ENCODE measurements at places on chromosomes 16 and 17.

DNA sequence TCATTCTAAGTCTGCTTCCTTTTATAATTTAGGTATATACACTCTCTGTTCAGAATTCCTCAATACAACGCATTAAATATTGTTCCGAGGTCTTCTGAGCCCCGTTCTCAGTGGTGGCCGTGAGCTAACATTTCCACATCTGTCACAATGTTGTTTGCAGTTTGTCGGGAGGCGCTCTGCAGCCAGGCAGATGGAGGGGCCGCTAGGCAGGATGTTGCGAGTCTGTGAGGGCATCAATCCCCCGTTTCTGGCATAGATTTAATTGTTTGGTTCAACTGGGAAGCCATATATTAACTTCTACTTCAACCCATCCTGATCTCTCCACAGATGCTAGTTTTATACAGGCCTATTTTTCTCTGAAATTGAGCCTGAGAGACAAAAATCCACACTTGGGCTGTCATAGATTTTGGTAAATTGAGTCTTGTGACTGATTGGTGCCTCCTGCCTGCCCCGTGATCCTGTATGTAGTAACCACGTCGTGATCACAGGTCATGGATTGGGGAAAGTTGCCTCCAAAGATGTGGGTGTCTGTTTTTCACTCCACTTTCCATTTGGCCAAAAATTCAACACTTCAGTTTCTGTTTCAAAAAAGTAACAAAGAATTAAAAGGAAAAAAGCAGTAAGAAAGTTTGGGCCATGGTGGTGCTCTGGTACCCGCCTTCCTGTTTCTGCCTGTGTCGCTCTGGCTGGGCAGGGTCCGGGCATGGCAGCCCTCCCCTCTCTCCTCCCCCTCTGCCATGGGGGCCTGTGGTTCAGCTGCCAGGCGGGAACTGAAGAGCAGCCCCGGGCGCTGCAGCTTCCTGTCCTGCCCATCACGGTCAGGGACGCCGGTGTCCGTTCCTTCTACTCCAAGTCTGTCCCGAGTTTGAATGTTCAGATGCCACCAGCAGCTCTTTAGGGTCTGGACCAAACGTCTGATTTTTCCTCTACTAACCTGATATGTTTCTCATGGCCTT is 41.5 kb downstream of the RPTOR start:
- no peak for DNase-seq

DNA sequence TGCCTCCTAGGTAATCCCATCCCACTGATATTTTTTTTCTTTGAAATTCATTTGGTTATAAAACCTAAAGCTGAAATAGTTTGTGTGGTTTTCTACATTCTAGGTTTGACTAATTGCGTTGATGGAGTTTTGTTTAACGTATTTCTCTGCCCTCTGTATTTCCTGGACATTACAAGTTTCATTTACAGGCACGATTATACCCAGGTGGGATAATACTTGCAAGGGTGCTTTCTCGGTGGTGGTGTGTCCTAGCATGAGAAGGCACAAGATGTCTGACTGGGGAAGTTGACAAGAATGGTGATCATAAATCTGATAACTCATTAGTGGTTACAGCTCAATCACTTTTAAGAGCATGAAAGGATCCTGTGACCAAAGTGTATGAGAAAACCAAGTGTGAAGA is 45.0 kb downstream of the DYNLRB2 start:
- no peak for DNase-seq

DNA sequence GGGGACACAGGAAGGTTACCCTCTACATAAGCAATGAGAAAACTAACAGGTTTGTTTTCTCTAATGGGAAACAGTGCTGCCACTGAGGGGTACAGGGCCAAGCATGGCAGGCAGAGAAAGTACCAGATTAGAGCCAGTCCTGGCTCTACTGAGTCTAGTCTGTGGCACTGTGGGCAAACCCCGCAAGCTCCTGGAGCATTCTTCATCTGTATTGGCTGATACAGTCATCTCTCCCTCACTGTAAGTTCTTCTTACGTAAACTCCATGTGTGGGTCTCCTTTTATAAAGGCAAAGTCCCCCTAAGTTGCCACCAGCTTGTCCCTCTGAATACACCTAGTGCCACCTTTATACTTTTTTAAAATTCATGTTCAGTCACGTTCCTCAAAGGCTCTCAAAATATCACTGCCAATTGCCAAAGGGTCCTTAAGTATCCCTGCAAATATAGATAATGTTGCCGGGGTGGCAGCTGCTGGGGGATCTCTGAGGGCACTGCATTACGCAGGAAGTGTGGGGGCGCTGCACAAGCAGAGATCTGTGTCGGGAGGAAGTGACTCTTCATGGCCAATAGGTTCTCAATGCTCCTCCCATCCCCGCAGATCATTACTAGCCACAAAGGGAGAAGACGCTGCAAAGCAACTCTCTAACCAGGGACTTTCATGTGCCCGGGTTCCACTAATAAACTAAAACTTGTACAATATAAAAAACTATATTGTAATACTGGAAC is 18.8 kb downstream of the XPO6 start:
- DNase-seq, result no peak

DNA sequence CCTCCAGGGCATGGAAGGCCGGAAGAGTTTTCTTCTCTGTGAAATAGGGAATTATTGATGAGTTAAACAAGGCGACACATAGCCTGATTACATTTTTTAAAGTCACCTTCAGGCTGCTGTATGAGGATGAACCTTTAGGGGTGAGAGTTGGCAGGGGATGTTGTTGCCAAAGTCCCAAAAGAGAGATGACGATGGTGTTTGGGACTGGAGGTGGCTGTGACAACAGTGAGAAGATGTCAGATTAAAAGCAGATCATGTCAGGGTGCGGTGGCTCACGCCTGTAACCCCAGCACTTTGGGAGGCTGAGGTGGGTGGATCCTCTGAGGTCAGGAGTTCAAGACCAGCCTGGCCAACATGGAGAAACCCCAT is 16.8 kb upstream of the ASGR2 start:
- no peak for DNase-seq

GRCh38 chr17:17403065-17403464 is 73.7 kb upstream of the MED9 start:
- DNase-seq, result no peak

DNA sequence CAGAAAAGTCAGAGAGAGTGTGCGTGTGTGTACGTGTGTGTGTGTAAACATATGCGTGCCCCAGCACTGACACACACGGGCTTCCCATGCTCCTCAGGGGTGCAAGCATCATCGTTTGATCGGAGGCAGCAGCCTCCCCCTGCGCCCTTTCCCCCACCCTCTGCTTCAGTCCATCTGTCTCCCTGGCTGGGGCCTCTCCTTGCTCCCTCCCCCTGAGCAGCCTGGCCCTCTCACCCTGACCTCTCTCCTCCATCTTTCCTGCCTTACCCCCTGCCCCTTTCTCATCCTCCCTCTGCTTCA is 4.4 kb downstream of the STX1B start:
- no peak for DNase-seq

GRCh38 chr17:57927048-57927723 is 28.0 kb downstream of the CUEDC1 start:
- DNase-seq, result peak; percentile 63

DNA sequence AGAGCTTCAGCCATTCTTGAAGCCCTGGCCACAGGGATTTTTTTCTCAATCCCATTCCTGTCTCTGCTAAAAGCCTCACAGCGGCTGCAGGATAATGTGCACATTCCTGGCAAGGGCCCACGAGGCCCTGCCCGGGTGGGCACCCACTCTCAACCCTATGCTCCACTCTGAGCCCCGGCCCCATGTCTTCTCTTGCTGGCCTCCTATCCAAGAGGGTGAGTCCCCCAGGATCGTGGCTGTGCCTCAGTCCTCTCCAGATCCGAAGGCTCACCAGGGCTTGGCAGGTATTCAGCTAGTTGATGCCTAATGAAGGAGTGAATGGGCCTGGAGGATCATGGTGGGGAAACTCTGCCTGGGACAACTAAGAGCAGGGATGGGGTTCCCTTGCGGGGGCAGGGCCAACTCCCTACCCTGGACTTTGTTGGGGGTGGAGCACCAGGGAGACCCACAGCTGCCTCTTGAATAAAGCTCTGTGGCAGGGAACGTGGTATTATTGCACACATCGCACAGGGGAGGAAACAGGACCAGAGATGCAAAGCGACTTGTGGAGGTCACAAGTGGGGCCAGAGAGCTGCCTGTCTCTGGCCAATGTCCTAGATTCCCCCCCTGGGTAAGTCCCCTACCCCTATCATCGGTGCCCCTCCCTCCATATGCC is 5.4 kb downstream of the ARHGAP27 start:
- DNase-seq, result no peak

DNA sequence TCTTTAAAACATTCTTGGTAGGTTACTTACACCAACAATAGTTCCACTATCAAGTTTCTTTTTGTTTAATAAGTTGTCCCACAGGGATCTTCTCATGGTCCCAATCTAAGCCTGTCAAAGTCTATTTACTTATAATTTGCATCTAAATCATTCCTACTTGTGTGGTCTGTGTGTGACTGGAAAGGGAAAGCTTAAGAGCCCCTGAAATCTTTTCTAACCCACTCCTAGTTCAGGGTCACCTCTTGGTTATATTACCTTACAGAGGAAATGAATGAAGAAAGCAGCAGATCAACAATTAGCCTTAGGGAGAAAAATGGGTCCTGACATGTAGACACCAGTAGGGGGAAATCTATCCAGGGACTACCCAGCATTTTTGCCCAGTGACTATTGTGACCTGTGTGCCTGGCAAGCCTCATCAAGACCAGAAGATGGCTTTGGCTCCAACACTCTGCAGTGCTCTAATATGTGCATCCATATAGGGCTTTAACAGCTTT is 110.4 kb upstream of the HAS3 start:
- no peak for DNase-seq

DNA sequence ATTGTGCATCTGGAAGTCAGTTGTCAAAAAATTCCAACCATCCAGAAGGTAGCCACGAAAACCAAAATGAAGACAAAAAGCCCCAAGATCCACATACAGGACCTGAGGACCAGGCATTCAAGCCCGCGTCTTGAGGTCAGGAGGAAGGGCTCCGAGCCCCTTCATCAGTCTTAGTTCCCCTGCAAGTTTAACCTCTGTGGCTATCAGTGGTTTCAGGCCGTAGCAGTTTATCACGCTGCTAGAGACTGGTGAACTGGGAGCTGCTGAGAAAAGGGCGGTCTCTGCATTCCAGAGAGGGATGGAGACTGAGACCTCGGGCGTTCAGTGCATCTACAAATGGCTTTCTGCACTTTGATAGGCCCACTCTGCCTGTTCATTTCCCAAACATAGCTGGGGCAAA is 70.6 kb downstream of the IRF8 start:
- no peak for DNase-seq

DNA sequence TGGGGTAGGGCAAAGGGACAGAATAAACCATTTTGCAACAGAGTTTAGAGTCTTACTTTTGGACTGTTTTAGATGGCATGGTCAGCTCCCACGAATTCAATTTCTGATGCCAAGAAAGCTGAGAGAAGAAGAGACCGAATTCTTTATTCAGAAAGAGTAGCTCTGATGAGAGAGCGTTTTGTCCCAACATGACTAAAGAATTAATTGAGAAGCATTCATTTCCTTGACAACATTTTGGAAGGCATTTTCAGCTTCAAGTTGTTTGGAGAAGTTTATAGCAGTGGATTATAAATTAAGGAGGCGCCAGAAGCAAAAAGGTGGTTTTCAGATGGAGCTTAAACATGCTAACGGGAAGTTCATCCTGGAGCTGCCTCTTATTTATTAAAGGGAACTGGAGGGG is 12.2 kb downstream of the GAN start:
- no peak for DNase-seq

- no peak for DNase-seq
These were observed 8.0 kb upstream of the SPNS2 start for GRCh38 chr17:4490637-4491061.

DNA sequence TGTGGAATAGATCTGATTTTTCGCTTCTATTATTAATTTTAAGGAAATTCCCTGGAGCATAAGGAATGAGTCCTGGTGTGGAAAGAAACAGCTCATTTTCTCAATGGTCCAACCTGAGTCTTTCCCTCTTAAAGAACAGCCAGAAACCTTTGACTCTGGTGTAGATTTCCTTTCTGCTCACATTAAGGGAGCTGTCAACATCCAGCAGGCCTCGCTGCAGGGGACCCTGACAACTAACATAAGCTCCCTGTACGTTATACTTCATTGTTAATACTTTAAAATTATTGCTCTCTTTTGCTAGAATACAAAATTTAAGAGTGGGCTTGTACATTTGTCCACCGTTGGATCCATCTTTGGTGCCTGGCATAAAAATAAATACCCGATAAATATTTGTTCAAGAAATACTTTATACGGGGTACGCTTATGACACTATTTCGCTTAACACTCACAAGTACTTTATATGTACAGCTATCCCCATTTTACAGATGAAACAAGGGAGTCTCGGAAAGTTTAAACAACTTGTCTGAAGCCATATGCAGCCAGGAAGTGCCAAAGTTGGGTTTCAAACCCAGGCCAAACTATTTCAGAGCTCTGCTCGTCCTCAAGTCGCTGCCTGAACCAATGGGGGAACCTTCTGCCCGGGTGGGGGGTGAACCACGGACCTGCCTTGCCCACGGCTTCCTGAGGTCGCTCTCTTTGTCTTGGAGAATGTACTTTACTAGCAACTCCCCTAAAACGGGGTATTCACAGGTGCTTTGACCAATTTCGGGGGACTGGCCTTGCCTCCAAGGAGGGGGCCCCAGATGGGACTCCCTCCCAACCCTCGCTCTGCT is 611 bp downstream of the SMARCE1 start:
- no peak for DNase-seq

DNA sequence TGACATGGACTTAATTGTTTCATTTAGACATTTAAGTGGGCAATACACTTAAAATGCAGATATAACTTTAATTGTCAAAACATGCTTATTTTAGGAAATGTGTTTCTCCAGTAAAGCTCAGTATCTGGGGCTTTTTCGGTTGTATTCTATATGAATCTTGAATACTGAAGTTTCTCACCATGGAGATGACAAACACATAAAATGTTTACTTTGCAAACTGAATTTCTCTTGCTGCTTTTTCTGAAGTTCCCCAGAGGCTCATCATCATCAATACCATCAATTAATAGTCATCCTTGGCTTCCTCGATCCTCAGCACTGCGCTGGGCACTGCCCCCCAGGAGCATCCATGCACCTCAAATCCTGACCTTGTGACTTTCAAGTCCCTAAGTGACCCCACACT is 227.3 kb downstream of the WWOX start:
- no peak for DNase-seq

GRCh38 chr17:19928299-19928698 is 49.3 kb downstream of the AKAP10 start:
- DNase-seq, result no peak

- DNase-seq, result no peak
These were observed at the start of gene RPRML for GRCh38 chr17:46979147-46979863. Gene RPRML (minus strand): TSS chr17:46979253. CDS start chr17:46979007, 246 bp downstream.

DNA sequence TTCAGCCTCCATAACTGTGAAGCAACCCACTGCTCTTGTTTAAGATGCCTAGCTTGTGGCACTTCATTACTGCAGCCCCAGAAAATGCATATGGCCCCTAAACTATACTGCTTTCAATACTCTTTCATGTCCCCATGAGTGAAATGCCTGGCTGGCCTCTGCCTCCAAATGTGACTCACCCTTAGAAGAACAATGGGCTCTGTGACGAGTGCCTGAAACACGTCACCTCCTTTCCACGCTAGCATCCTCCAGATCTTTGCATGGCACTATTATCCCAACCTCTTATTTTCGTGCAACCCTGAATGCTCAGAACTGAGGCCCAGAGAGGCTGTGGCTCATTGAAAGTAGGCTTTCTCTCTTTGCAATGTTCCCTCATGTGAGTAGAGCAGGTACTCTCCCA is 233.1 kb downstream of the CBLN1 start:
- DNase-seq, result no peak

All from upper lobe of left lung (tissue), 6 donors.